ENCODE measurements at places on chromosomes 5 and 9. TPM values are rescaled to one million over a fixed set of nuclear protein-coding genes. Genes with fewer than 3 reads are reported as not detected.
A peak's percentile ranks its signal among the peaks of the same experiment; 100 is the strongest.

GRCh38 chr5:30937070-30937469 is 256.4 kb upstream of the CDH6 start:
- DNase-seq = no peak

DNA sequence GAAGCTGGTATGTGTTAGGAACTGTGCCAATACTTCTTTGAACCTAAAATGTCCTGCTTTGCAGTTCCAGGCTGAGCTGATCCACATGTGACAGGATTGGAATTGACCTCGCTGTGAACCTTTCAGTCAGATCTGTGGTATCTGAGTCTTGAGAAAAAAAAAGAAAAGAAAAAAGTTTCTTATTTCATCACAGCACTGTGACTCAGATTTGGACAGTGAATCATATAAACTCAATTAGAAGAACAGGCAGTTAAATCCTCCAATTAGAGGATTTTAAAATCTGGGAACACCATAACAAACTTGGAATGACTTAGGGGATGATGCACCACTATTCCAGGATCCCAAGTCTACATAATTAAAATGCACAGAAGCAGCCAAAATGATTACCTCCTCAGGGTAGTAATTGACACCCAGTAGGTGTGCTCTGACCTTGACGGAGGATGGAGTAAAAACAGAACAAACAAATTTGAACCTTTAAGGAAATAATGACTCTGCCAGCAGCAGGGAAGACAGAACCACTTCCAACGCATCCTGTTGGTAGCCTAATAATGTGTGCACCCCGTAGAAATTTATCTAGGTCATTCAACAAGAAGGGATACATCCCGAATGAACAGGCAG is 57.8 kb upstream of the RAI14 start:
- DNase-seq = peak; percentile 22

- no peak for DNase-seq
Measured at GRCh38 chr5:39970117-39970798, 545.5 kb upstream of the DAB2 start.

GRCh38 chr9:131422241-131422792 is 28.4 kb downstream of the PRRC2B start:
- DNase-seq = no peak

RNF183 gene
- 1.1 TPM for total RNA-seq

All from lower leg skin (tissue), 4 donors.